Kidney tubule cell (primary cell): ENCODE measurements at places on chromosomes 3 and 15.
A peak's percentile ranks its signal among the peaks of the same experiment; 100 is the strongest.

DNA sequence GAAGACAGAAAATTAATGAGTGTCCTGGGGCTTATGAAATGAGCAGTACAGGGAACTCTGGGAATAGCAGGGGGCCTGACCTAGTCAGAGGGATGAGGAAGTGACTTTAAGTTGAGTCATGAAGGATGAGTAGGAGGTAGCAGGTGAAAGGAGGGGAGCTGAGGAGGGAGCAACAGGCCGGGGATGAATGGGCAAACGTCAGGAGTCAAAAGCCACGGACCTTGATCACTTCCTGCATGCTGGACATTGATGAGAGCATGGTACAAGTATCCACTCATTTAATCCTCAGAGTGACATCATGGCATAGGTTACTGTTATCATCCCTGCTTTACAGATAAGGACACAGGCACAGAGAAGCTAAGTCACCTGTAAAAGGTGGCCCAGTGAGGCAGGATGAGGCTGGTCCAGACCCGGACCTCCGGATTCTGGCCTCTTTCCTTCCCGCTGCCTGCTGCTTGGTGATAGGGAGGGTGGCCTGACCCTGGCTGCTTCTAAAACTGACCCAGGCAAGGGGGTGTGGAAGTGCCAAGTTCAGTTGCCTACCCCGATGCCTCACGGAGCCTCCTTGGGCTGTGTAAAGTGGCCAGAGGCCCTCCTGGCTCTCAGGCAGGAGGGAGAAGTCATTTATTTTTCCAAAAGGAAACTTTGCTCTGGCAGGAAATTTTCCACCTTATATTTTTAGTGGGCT, 7.6 kb downstream of the CORO2B start:
- DNase-seq = peak; percentile 99

GRCh38 chr15:45631776-45632175, 3.1 kb upstream of the SQOR start:
- DNase-seq = peak; percentile 74

- no peak for DNase-seq
Measured at GRCh38 chr3:71035886-71036285, 547.6 kb downstream of the FOXP1 start.

GRCh38 chr15:88603885-88604284, 17.3 kb upstream of the AEN start:
- no peak for DNase-seq
